ENCODE measurements at places on chromosomes 1 and 21.

DNA sequence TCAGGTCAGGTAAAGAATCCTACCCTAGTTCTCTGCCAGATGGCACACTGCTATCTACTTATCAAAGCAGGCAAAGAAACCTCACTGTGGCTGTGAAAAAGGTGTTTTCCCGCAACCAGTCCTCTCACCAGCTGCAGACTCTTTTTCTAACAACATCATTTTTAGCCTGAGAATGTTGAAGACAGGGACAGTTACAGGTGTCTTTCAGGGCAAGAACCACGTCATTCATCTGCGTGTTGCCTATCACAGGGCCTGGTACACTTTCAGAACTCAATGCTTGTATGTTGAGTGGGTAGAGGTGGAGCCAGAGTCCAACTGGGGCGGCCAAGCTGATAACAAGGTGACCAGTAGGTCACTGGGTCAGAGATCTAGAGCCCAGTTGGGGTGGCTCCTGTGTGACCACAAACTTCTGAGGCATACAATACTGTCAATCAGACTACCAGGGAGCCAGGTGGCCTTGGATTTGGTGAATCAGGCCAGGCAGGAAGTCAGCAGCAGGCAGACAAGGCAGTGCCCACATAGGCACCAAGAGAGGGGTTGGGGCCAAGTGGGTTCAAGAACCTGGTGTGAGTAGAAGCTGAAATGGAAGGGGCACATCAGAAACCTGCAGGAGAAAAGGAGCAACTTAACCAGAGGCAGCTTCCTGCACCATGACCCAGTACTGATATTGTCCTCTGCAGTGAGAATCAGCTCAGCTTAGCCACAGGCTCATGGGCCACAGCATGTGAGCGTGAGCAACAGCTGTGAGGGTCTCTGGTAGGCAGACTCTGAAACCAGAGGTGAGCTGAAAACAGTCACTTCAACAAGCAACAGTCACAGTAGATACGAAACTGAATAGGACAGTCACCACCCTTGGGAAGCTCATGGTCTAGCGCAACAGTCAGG is 123.6 kb downstream of the DTL start:
- DNase-seq: no peak

GRCh38 chr1:101238031-101238628 is 1.3 kb downstream of the S1PR1 start:
- DNase-seq: no peak

DNA sequence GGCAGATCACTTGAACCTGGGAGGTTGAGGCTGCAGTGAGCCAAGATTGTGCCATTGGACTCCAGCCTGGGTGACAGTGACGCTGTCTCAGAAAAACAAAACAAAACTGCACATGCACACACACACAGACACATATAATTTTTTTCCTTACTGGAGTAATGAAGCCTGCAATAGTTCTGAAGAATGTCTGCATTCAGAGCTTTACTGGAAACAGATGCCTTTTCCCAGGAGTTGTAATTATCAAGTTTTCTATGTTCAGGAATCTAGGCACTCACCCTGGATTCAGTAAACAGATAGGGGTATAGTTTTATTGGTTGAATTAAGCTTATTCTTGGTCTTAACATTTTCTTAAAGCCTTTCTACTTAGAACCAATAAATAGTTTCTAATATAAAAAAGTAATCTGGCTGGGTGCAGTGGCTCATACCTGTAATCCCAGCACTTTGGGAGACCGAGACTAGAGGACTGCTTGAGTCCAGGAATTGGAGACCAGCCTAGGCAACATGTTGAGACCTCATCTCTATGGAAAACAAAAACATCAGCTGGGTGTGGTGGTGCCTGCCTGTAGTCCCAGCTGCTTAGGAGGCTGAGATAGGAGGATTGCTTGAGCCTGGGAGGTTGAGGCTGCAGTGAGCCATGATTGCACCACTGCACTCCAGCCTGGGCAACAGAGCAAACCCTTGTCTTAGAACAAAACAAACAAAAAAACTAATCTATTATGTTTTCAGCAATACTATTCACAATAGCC is 15.8 kb downstream of the SPEN start:
- DNase-seq: no peak

DNA sequence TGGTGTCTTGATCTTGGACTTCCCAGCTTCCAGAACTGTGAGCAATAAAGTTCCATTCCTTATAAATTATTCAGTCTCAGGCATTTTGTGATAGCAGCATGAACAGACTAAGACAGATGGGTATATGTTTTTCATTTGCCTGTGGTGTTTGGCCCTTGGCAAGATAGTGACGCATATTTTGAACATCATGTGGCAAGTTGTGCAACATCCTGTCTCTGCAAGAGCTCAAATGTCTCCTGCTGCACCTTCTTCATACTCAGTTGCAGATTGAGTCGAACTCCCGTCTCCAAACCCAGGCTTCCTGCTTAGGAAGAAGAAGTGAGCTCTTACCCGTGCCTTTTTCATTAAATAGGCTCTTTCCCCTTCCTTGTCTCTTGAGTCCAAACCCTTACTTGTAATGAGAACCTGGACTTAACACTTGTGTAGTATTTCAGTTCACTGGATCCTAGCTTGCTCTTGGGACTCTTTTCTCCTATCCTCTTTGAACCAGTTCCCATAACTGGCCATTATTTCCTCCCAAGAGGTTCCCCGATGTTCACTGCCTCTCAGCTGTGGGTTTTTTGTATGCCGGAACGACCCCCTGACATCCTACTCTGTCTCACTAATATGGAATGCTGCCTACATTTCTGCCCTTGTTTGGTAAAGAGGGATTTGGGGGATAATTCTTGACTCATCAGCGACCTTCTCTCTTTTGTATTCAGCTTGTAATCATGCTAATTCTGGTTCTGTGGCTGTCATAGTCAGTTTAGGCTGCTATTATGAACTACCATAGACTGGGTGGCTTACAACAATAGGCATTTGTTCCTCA is 125.0 kb upstream of the KCNK2 start:
- no peak for DNase-seq

DNA sequence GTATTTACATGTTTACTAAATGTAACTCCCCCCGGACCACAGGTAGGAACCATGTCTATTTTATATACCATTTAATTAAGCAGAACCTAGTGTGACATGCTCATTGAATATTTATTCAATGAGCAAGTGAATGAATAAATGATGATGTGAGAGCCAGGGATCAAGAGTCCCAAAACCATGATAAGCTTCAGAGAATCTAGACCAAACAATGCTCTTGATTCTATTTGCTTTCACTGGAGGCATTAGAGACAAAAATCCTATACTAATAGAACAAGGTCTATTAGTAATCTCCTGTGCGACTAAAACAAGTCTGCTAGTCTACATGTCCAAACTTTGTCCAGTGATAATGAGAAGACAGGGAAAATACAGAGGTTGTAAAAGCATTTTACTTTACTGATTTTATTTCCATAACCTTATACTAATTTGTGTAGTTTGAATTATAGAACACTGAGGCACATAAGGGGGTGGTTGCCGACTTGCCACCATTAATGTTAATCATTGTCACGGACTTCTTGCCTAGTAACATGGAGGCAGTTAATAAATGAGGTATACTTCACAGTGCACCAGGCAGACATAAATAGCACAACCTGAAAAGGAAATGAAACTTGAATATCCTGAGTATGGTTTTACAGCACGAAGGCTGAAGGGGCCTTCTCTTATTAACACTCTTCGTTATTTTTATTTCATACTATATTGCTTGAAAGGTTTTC is 69.8 kb downstream of the TBX15 start:
- no peak for DNase-seq

- DNase-seq: no peak
Measured at GRCh38 chr1:151585622-151586021, 26.2 kb upstream of the SNX27 start.

- DNase-seq: no peak
Measured at GRCh38 chr1:239263801-239264200, 122.6 kb upstream of the CHRM3 start.

GRCh38 chr1:217135987-217136894 is 413.0 kb upstream of the ESRRG start:
- no peak for DNase-seq

- no peak for DNase-seq
Measured at GRCh38 chr1:15963968-15964648, 11.8 kb downstream of the ZBTB17 start.

DNA sequence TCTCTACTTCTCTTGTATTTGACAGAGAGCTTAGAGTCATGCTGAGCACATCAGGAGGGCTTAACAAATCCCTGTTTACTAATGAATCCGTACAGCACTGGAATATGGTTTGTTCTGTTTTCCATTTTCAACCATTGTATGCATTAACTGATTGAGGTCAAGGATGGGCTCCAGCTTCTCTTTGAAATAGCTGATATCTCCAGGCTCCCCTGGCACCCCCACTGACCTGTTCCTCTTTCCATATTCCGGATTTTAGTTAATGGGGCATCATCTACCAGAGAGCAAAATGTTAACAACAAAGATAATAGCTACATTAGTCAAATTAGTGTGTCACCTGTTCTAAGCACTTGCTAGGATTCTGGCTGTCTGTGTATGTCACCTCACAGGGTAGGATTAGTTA is 57.6 kb downstream of the NENF start:
- no peak for DNase-seq

GRCh38 chr1:244002721-244003120 is 48.4 kb upstream of the ZBTB18 start:
- DNase-seq: no peak

DNA sequence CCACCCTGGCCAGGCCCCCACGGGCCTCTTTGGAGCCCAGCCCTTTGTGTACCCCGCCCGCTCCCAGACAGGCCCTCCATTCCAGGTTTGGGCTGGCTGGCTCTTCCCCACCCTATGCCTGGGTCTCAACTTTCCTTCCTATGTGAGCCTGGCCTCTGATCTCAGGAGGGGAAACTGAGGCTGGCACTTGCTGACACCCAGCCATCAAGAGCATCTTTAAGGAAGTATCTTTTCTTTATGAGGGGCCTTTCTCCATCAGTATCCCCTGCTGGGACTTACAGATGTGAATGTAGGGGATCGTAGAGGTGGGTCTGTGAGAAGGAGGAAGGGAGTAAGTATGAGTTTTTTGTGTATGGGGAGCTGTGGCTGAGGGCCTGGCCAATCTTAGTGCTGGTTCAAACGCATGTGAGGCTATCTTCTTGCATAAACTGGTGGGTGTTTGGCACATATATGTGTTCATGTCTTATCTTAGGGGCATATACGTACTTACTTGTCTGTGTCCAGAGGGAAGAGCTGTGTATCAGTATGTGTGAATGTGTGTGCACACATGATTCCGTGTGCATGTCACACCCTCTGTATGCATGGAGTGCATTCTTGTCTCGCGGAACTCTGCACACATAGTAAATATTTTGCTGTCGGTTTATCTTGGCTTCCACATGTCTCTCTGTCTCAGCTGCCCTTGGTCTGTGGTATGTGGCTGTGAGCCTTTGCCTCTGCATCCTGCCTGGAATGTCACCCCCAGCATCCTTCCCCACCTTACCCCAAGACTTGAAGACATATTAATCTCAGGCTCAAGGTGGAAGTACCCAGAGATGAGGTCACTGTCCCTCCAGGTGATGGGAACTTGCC is 5.4 kb downstream of the NECTIN4 start:
- no peak for DNase-seq

DNA sequence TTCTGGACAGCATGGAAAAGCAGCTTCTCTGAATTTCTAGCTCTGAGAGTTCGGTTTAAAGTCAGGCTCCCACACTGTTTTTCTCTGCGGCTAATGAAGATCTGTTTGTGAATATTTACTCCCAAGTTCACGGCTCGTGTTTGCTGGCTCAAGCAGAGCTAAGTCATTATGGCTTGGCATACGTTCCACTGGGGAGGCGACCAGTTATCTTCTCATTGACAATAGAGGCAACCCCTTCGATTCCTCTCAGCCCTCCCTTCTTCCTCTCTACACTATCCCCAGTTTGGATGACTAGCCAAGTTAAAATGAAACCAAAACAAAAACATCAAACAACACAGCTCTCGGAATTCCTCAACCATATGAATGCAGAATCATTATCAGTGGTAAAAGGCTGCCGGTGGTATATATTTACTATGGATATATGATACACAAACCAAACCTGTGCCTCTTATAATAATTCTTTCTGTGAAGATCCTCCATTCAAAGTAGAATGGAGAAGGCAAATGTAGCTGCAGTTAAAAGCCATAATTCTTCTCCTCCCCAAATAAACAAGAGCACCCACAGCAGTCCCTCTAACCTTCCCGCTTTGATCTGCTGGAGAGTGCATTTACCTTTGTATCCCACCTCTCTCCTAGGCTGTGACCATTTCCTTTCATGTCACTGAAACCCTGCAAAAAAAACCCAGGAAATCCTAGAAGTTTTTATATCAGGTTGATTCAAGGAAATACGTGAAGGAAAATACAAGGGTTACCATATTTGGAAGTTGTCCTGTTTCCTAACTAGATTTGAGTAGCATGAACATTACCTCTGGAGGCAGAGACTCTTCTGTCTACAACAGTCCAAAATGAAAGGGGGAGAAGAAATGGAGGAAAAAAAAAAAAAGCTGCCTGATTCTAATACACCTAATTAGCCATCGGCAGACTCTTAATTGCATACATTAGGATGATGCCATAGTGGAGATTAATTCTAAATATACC is 108.3 kb upstream of the USH2A start:
- no peak for DNase-seq

- no peak for DNase-seq
Measured at GRCh38 chr1:193019442-193020026, 39.6 kb downstream of the UCHL5 start.

DNA sequence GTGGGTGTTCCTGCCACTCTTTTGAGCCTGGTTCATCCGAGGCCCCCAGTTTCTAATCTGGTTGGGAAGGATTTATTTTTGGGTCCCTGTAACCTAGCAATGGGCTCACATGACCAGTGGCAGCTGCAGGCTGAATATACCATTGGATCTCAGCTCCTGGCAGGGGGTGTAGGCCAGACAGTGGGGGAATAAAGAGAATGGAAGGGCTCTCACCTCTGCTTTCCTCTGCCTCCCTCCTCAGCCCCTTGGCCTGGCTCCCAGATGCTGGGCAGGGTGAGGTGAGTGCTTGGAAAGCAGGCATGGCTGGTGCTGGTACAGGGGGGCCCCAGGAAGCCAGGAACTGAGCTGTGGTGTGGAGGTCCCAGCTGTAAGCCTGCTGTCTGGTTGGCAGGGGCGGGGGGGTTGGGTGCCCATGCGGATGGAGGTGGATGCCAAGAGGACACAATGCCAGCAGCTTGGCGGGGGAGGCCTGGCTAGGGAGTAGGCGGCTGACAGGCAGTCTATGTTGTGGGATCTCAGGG is 3.6 kb upstream of the GPR61 start:
- DNase-seq: no peak

Measured in NCI-H187 treated with DMSO at 0.1 percent for 48 hours (cell line).